ENCODE measurements at places on chromosomes 3 and 15.

DNA sequence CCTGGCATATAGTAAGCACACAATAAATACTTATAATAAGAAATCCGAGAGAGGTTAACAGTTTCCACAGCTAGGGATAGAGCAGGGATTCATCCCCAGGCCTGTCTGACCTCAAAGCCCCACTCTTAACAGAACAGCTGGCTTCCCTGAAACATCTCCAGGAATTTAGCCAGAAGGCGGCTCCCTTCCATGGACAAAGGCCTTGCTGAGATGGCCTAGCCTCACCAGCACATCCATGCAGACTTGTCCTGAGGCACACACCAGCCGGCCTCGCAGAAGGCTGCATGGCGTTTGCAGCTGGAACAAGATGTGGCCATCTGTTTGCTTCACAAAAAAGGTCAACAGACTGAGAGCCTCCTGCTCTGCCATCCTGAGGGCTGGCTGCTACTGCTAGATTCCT, 245.4 kb downstream of the SLCO3A1 start:
- DNase-seq = no peak

DNA sequence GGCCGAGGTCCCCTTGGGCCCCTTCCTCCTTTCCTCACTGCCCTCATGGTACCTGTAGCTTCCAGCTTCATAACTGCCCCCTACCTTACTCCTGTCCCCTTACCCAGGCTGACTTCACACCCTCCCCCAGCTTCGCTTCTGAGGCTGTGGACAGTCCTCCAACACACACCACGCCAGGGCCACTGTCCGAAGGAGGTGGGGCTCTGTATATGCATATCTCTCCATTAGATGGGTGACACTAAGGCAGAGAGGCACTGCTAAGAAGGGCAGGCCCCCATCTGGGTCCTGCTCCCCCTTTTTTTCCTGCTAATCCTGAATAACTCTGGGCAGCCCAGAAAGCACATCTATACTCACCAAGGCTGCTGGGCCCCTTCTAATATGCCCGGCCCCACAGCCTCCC, 1.0 kb upstream of the COL7A1 start:
- DNase-seq = no peak

GRCh38 chr3:179063945-179064560, 7.6 kb downstream of the ZMAT3 start:
- DNase-seq = no peak

DNA sequence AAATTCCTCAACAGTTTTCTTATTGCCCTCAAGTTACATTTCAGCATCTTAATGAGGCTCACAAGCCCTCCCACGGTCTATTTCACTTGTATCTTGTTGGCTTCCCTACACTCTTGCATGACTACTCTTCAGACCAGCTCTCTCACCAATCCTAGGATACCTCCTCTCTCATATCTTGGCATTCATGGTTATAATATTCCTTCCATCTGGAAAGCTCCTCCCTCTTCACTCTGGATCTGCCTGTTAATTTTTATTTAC, 8.5 kb upstream of the CCDC80 start:
- DNase-seq = no peak

DNA sequence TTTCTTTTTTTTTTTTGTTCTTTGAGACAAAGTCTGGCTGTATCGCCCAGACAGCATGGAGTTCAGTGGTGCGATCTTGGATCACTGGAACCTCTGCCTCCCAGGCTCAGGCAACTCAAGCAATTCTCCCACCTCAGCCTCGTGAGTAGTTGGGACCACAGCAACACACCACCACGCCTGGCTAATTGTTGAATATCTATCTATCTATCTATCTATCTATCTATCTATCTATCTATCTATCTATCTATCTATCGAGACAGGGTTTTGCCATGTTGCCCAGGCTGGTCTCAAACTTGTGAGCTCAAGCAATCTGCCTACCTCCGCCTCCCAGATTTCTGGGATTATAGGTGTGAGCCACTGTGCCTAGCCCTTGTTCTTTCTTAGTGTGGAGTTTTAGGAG, 143.3 kb upstream of the DPH6 start:
- DNase-seq = no peak

GRCh38 chr3:31247850-31248562, 284.7 kb upstream of the STT3B start:
- no peak for DNase-seq

GRCh38 chr3:17882981-17883380, 140.6 kb upstream of the TBC1D5 start:
- no peak for DNase-seq

- DNase-seq = no peak
Observed at GRCh38 chr15:91891788-91892345, 38.4 kb downstream of the SLCO3A1 start.

DNA sequence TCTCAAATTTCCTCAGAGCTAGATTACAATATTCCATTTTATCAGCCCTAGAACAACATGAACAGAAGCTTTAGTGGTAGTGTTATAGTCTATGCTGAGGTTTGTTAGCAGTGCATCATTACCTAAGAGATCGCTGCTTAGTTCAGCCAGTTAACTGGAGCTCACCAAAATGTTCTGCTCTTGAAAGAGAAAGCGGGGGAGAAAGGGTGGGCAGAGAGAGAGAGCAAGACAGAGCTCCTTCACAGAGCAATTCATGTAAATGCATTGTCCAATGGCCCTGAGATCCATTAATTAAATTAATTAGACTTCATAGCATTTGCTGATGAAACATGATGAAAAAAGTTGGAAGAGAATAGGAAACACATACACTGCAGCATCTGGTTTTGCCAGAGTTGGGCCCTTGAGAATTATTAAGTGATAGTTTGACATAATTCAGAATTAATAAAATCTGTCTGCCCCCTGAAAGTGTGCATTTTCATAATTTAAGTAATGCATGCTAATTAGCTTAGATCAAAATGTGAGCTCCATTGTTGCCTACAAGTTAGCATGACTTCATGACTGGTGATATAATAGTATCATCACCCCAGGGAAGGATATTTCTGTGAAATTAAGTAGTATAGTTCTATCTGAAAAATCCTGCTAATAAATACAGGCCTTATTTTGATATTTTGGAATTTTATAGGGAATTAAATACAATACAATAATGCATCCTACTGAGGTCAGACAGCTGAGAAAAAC, 86.9 kb upstream of the LYSMD4 start:
- DNase-seq = no peak

DNA sequence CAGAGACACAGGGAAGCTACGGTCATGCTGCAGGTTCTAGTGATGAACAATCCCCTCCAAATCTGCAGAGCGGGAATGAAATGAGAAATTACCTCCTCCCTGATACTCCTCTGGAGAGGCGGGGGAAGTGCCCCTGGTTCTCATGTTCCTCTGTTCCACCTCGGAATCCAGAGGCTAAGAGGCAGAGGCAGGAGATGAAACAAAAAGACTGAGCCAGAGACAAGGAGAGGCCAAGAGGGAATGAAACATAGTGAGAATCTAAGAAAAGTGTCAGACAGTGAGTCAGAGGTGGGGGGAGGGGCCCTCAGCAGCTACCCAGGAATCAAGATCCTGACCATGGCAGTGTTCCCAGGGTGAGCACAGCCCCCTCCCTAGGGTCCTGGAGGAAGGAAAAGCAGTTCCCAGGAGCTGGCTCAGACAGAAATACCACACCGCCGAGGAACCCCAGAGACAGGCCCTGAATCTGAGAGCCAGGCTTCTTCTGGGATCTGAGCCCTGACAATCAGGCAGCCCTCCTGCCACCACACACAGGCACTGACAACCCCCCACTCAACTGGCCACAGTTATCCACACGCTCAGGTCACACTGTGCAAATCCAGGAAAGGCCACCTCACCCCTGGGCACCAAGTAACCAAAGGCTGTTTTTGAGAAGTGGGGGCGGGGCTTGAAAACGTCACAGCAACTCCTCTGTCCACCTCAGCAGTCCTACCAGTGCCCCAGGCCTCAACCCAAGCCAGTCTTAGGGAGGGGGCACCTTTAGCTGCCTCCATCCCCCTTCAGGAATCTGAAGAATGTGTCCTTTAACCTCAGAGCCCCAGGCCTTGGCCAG, 2.4 kb downstream of the CSRNP1 start:
- DNase-seq = no peak

GRCh38 chr3:64214381-64215018, 10.8 kb downstream of the PRICKLE2 start:
- no peak for DNase-seq

DNA sequence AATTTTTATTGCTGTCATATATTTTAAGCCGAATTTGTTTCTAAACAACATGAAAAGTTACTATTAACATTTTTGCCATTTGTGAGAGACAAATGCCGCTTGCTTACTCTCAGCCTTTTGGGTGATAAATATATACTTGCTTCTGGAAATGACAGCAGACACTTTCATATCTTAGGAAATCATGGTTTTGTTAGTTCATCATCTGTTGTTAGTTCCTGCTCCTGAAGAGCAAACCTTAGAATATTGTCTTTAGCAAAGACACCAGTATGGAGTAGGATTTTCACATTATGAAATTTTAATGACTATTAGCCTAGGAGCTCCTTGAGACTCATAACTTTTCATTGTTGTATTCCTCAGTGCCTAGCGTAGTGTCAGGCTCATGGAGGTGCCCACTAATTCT, 36.0 kb downstream of the RAB8B start:
- DNase-seq = no peak

- no peak for DNase-seq
Observed at GRCh38 chr3:64900617-64901521, 213.1 kb upstream of the ADAMTS9 start.

GRCh38 chr3:47266709-47267489, 15.7 kb downstream of the KIF9 start:
- no peak for DNase-seq

DNA sequence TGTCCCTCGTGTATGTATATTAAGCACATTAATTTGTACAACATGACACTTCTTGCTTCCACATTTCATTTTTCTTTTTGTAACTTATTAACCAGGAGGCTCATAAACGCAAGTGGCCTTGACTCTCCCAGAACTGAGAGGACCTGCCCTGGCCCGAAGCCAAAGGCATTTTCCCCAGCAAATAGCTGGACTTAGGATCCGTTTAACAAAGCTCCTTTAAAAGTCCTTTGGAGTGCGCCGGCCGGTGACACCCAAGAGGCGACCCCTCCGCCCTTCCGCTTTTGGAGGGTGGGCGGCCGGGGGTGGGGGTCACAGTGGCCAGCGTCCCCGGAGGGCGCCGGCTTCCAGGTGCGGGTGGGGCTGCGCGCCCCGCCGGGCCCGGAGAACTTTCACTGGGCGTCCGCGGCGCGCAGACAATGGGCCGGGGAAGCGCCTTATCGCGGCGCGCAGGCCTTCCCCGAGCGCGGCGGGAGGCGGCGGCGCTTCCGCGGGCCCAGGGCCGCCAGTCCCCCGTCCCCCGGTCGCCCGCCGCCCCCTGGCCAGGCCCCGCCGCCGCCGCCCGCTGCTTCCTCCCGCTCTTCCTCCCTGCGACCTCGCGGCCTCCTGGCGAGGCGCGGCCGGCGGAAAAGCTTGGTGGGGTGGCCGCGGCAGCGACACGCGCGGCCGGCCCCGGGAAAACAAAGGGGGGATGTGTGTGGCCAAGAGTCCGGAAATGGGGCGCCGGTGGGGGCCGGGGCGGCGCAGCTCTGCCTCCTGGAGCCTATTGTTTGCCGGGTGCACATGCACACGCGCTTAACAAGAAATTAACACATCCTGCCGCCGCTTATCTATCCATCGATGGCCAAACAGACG, 613.4 kb downstream of the MCTP2 start:
- DNase-seq = no peak

GRCh38 chr3:17741621-17742101, 770 bp downstream of the TBC1D5 start:
- no peak for DNase-seq

DNA sequence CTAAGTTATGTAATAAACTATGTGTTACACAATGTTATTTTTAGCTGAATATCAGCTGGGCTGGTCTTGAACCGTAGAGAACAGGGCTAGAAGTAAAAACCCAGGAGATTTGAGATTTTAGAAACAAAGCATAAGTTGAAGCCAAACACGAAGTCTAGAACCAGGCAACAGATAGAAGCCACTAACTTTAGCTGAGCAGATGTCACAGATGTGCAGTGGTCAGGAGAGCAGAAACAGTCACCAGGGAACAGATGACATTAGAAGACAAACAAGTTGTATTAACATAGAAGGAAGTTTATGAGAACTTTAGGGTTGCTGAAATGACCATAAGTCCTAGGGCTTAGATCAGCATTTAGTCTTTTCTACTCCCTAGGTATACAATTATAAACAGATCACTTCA, 731.0 kb downstream of the ZNF385D start:
- DNase-seq = no peak

DNA sequence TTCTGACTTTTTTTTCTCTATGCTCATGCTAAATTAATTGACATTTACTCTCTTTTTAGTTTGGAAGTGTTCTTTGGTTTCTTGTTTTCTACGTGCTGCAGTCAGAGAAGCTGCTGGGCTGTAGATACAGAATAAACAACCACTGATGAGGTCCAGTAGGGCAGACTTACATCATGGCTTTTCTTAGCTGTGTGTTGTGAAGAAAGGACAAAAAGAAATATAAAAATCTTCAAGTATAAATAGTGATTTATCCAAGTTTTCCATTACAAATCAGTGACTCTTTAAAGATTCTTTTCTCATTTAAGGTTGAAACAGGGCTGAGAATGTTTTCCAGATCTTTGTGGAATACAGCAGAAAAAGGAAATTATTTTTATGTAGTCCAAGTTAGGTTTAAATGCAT, 122.2 kb downstream of the CMSS1 start:
- DNase-seq = no peak

DNA sequence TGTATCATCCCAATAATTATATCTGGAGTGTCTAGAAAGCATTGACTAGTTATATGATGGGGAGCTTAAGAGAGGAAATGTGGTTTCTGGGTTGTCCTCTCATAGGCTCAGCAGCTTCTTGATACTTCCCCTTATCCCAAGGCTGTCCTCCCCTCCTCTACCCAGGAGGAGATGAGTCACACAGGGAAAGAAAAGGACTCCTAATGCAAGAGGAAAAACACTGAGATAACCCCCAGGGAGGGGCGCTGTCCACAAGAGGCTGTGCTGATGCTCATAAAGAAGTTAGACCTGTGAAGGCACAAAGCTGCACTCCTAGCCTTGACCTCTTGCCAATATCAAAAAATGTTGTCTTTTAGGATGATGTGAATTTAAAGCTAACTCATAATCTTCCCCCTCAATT, 28.8 kb upstream of the GYG1 start:
- DNase-seq = no peak

- peak; percentile 13 for DNase-seq
Observed at GRCh38 chr3:137105277-137105977, 147.6 kb downstream of the IL20RB start.

DNA sequence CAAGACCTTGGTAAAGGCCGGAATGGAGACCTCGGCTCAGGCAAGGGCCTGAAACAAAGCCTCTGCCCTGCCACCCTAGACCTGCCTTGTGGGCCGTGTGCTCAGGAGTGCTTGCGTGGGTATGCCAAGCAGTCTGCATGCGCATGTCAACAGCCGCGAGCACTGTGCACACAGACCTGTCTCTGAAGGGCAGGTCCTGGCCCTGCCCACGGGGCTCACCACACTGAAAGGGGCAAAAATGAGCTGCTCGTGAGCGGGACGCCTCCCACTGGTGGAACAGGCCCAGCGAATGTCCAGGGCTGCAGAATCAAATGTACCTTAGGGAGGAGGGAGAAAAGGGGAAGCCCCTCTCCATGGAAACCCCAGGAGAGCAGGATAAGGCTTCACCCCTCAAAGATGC, 44.3 kb upstream of the FGD5 start:
- no peak for DNase-seq

All from NCI-H510A (cell line).